T-cell (primary cell): ENCODE measurements at places on chromosomes 1 and 21. TPM values are rescaled to one million over a fixed set of nuclear protein-coding genes. Genes with fewer than 3 reads are reported as not detected.

- no peak for DNase-seq
Observed at GRCh38 chr21:36425286-36425685, 40.1 kb downstream of the CHAF1B start.

The S100A12 gene
- total RNA-seq = not detected

GRCh38 chr1:195328102-195328501 is 1280.1 kb downstream of the KCNT2 start:
- no peak for DNase-seq

GRCh38 chr1:97901017-97901658 is 19.7 kb downstream of the DPYD start:
- no peak for DNase-seq

DNA sequence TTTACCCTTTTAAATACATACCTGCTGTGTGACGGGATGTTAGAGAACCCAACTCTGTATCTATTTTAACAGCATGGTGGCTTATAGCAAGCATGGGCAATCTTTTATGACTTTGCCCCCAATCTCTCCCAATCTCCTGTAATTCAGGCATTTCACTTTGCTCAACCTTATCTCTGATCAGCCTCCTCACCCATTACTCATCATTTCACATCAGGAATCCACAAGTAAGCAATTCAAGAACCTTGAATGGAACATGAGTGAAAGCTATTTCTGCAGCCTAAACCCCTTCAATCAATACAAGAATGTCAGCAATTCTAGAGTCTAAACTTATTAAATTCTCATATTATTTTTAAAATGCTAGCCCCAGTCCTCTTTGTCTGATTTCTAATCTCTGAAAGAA is 199.8 kb downstream of the ST6GALNAC3 start:
- DNase-seq = no peak

DNA sequence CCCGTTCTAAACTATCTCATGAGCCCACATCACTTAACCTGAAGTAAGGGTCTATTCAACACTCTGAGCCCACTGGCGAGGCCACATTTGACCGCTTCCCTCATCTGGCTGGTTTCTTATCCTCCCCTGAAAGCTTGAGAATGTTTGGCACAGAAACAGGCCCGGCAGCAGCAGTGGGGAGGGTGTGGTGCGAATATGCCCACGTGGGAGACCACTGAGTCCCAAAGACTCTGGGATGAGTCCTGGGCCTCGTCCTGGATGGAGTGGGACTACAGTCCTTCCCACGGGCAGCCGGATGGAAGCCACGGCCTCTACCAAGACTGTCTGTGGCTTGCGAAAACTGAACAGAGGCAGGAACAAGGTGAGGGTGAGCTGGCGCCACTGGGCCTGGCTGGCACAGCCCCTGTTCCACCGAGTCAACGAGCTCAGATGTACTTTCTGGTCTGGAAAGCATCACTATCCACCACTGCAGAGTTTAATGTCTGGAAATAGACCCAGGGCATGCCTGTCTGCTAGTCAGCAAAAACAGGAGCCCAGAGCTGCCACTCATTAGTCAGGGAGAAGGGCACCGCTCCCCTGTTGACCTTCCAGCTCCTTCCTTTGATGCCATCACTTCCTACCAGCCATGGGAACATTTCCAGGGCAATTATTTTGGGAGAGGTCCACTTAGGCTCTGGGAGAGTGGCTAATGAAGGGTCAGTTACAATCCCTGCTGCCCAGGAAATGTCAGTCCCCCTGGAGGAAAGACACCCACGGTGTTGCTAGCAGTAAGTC is 386.6 kb downstream of the MATN1 start:
- DNase-seq = no peak

GRCh38 chr1:192529811-192530210 is 45.8 kb upstream of the RGS1 start:
- DNase-seq = no peak

The PLEKHA6 gene
- 1.4 TPM for total RNA-seq

DNA sequence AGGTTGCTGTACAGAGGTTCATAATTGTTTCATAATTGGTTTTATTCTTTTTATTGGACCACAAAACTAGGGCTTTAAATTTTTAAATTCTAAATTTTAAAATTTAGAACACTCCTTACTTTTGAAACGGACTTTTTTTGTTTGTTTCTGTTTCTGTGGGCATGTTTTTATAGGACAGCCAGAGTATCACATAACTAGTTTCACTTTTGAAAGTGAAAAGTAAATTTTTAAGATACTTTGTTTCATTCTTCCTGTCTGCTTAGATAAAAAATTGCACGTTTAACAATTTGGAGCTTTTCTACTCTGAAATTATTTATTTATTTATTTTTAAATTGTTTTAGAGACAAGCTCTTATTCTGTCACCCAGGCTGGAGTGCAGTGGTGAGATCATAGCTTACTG is 29.7 kb downstream of the MDM4 start:
- no peak for DNase-seq

DNA sequence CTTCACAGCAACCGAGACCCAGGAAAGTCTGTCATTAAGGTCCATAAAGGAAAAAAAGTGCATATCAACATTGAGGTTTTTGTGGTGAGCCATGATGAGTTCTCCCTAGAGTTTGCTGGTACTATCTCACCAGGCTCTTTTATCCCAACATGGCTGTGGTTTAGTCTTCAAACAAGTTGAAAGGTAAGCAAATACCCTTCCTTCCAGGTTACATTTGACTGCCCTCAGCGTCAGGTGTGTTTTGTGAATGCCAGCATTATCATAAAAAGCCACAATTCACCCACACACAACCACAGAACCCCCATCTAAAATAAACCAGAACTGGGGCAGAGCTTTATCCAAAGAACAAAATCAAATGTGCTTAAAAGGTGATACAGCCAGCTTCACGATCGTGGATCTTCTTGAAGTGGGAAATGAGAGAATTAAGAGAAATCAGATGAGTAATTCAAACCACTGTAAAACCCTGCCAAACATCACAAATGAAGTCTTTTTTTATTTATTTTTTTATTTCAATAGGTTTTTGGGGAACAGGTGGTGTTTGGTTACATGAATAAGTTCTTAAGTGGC is 64.7 kb downstream of the SETD4 start:
- DNase-seq = no peak

- DNase-seq = no peak
Observed at GRCh38 chr21:39651206-39651605, 38.5 kb downstream of the B3GALT5 start.

The MRPL55 gene
- total RNA-seq = 60.8 TPM

The GBP7 gene
- total RNA-seq = 0.25 TPM
